ENCODE measurements at places on chromosomes 12 and 14.

DNA sequence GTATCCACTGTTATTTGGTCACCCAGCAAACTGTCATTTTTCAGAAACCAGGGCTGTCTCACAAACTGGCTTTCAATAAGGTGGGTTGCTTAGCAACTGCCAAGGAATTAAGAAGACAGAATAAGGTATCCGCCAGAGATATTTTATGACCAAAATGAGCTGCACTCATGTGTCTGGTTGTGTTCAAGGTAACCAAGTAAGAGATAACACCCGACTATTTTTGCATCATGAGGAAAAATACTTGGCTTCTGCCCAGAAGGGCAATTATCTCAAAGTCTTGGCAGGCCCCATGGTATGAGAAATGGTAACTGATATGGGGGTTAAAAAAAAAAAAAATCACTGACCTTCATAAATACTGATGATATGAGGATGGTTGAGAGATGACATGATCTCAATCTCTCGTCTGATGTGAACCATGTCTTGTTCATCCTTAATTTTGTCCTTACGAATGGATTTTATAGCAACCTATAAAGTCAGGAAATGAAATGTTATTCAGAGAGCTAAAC lies 32.6 kb downstream of the NUAK1 start:
- no peak for DNase-seq

- DNase-seq, result no peak
These were observed 3.9 kb downstream of the ANO4 start for GRCh38 chr12:100798286-100799160.

DNA sequence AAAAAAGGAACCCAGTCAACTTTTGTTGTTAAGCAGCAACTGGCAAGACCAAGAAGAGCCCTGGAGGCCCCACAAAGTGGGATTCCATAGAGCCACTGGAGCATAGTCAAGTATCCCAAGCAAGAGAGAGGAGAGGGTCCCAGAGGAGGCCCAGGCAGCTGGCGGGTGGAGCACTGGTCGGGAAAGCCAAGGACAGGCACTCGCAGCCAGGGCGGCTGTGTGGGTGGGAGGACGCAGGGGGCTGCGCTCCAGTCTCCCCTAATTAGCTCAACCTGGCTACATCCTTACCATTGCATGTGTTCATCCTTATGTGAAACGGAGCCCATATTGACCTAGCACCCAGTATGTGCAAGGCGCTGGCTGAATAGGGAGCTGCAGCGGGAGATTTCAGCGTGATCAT lies 18.3 kb upstream of the ZFP36L1 start:
- DNase-seq, result no peak

- DNase-seq, result no peak
These were observed 9.7 kb upstream of the UBC start for GRCh38 chr12:124923905-124924734.

DNA sequence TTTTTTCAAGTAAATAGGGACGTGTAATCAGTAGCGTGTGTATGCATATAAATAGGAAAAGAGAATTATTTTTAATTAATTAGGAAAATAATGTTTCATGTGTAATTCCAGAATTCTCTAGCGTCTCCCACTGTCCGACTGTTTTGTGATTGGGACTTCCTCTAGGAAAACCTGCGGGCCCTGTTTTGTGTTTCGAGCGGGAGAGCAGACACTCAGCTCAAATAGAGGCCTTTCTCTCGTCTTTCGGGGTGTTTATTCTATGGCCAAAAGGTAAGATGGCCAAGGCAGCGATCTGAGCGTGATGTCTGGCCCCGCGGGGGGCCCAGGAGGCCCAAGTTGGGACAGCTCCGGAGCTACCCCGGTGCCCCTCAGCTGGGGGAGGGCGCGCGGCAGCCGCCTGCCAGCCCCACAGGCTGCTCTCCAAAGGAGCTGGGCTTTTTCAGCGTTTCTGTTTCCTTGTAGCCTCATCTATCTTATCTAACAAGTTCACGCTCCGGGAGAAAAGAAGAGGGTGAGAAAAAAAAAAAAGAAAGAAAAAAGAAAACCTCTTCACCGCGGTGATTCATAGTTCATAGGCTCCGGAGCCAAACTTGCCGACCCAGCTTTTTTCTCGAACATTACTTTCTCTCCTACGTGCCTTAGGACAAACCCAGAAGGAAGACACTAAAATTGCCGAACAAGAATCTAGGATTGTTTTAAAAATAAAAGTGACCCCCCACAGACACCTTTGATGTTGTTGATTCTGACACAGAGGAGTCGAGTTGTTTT lies 7.5 kb upstream of the FOXG1 start:
- no peak for DNase-seq

GRCh38 chr12:63990828-63991547 lies 146.5 kb downstream of the SRGAP1 start:
- no peak for DNase-seq

All from suppressor macrophage (primary cell).